ENCODE measurements at places on chromosomes 7 and 10. TPM values are rescaled to one million over a fixed set of nuclear protein-coding genes. Genes with fewer than 3 reads are reported as not detected.

DNA sequence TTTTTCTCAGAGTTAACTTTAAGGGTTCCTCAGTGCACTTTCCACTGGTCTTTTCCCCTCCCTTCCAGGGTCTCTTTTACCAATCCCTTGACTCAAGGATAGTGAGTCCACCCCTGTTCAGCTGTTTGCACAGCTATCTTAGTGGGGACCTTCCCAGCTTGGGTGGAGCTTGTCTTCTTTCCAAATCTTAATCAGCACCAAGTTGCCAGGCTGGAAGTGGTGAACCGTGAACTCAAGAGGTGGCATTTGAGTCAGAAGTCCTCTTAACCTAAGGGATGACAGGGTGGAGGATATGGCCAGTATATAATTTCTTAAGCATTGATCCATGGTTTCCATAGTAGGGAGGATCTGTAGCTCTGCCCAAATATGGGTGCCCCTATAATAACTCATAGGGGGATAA, 25.0 kb downstream of the MAPK8 start:
- H3K27ac ChIP-seq: no peak overlapping the region
- H3K27me3 ChIP-seq: no peaks in the 10 kb centered on the region
- no peak overlapping the region for H3K4me3 ChIP-seq

Gene SPDYE9
- not detected for total RNA-seq

Gene COBL
- total RNA-seq: 0.09 TPM

GRCh38 chr7:143329471-143330170, 13.7 kb downstream of the CLCN1 start:
- H3K4me3 ChIP-seq: no peak overlapping the region
- no peaks in the 10 kb centered on the region for H3K4me1 ChIP-seq
- DNase-seq: no peak
- H3K27ac ChIP-seq: no peak overlapping the region

- no peaks in the 10 kb centered on the region for H3K27me3 ChIP-seq
- no peaks in the 10 kb centered on the region for H3K4me1 ChIP-seq
- H3K27ac ChIP-seq: no peak overlapping the region
- no peak overlapping the region for H3K4me3 ChIP-seq
- DNase-seq: no peak
- no peaks in the 10 kb centered on the region for H3K36me3 ChIP-seq
Observed at GRCh38 chr10:93790439-93790838, 32.7 kb downstream of the LGI1 start.

DNA sequence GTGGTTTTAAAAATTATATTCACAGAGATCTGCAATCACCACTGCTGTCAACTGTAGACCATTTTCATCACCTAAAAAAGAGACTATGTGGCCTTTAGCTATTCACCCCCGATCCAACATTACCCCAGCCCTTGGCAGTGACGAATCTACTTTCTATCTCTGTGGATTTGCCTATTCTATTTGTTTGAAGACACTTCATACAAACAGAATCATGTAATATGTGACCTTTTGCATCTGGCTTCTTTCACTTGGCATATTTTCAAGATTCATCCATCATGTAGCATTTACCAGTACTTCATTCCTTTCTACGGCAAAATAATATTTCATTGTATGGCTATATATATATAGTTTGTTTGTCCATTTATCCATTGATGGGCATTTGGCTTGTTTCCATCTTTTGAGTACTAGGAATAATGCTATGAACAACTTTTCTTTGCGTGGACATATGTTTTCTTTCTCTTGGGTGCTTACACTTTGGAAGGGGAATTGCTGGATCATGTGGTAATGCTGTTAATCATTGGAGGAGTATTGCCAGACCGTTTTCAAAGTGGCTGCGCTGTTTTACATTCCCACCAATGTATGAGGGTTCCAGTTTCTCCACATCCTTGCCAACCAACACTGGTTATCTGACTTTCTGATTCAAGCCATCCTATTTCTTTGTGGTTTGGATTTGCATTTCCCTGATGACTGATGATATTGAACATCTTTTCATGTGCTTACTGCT, 22.3 kb downstream of the ADAMTS14 start:
- H3K36me3 ChIP-seq: no peaks in the 10 kb centered on the region
- no peak overlapping the region for H3K27ac ChIP-seq
- H3K27me3 ChIP-seq: no peaks in the 10 kb centered on the region
- H3K4me1 ChIP-seq: no peaks in the 10 kb centered on the region
- H3K4me3 ChIP-seq: no peak overlapping the region

DNA sequence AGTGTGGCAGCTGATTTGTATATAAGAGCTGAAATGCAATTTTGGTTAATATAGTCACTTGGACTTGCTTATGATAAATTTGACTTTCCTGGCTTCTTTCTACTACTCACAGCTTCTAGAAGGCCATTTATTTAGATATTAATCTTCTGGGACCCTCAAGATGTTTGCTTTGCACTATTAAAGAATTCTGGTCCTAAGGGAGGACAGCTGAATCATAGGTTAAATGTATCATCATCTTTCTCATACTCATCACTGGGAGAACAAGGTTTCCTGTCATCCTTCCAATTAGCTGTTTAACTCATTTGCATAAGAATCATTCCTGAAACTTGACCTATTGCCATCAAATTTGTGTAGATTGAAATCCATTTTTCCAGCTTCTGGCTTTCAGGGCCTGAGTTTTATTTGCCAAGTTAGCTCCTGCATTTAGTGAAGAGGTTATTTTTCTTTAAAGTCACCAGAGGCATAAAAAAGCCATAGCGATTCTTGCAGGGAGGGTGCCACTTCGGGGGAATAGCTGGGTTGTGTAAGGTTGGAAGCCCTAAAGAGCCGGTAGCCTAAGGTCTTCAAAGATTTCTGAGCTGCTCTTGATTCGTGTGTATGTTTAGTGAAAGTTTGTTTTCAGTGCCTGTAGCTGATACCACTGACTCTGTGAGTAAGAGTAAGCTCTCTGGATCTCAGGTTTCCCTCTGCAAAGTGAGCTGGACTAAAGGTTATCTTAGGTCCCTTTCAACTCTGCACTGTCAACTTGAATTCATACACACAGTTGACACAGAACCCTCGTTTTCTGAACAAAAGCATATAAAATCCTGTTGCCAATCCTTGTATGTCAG, 4.3 kb downstream of the MAP3K8 start:
- no peak for DNase-seq
- H3K36me3 ChIP-seq: peaks cover 39% of the 10 kb centered on the region
- H3K4me3 ChIP-seq: no peak overlapping the region
- no peaks in the 10 kb centered on the region for H3K27me3 ChIP-seq

Gene CLDN4
- total RNA-seq: not detected

- no peak for DNase-seq
- no peaks in the 10 kb centered on the region for H3K27me3 ChIP-seq
- no peaks in the 10 kb centered on the region for H3K36me3 ChIP-seq
- no peaks in the 10 kb centered on the region for H3K4me1 ChIP-seq
Observed at GRCh38 chr10:72379776-72380175, 25.1 kb upstream of the DNAJB12 start.

GRCh38 chr7:24800667-24801066, 43.4 kb upstream of the GSDME start:
- no peak overlapping the region for H3K27ac ChIP-seq
- H3K4me1 ChIP-seq: no peaks in the 10 kb centered on the region
- no peaks in the 10 kb centered on the region for H3K36me3 ChIP-seq
- no peaks in the 10 kb centered on the region for H3K27me3 ChIP-seq
- no peak for DNase-seq

GRCh38 chr10:72318418-72319262, 36.1 kb downstream of the DNAJB12 start:
- H3K36me3 ChIP-seq: no peaks in the 10 kb centered on the region
- H3K4me3 ChIP-seq: no peak overlapping the region
- peak overlapping the region; percentile 98 for H3K27ac ChIP-seq
- DNase-seq: no peak
- peaks cover 62% of the 10 kb centered on the region for H3K4me1 ChIP-seq

Gene NEUROG3
- total RNA-seq: not detected

GRCh38 chr10:60518745-60519144, 129.1 kb upstream of the ANK3 start:
- no peaks in the 10 kb centered on the region for H3K36me3 ChIP-seq
- H3K4me3 ChIP-seq: no peak overlapping the region
- H3K4me1 ChIP-seq: no peaks in the 10 kb centered on the region
- no peak overlapping the region for H3K27ac ChIP-seq
- DNase-seq: no peak

Gene GOLGA7B
- 0.06 TPM for total RNA-seq

Gene TRIM56
- 29.2 TPM for total RNA-seq

- H3K27me3 ChIP-seq: no peaks in the 10 kb centered on the region
- DNase-seq: peak; percentile 3
Observed at GRCh38 chr10:514137-514671, 175.3 kb downstream of the DIP2C start.

Gene HNRNPH3
- 80.3 TPM for total RNA-seq

DNA sequence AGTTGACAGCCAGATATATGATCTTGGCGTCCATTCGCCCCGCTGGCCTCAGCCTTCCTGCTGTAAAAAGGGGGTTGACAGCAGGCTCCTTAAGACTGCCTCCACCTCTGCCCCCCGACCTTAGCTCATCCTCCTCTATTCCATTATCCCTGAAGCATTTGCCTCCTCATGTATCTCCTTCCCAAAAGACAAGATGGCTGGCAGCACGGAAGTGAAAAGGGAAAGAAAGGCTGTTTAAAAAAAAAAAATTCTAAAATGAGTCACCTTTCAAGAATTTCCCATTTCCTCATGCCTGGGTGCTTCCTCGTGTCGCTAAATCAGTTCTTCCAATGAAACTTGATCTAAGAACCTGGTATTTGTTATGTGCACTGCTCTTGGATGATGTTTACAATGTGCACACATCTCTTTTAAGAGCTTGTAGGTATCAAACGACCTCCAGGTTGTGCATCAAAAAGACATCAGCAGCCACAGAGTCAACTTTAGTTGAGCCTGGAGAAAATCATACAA, 1.7 kb downstream of the SCRN1 start:
- H3K27me3 ChIP-seq: no peaks in the 10 kb centered on the region
- H3K4me1 ChIP-seq: peaks cover 17% of the 10 kb centered on the region
- H3K36me3 ChIP-seq: no peaks in the 10 kb centered on the region
- DNase-seq: no peak

Gene LRGUK
- total RNA-seq: 0.40 TPM

- H3K4me3 ChIP-seq: no peak overlapping the region
- DNase-seq: no peak
- H3K4me1 ChIP-seq: peaks cover 7% of the 10 kb centered on the region
- H3K36me3 ChIP-seq: no peaks in the 10 kb centered on the region
- H3K27me3 ChIP-seq: no peaks in the 10 kb centered on the region
Observed at GRCh38 chr10:58662314-58662713, 149.6 kb downstream of the BICC1 start.

GRCh38 chr7:9761224-9761623, 1212.4 kb upstream of the PHF14 start:
- H3K4me1 ChIP-seq: no peaks in the 10 kb centered on the region
- no peak overlapping the region for H3K27ac ChIP-seq
- H3K36me3 ChIP-seq: no peaks in the 10 kb centered on the region
- no peak for DNase-seq

GRCh38 chr7:77699056-77699455, 2.8 kb downstream of the RSBN1L start:
- DNase-seq: no peak
- no peak overlapping the region for H3K4me3 ChIP-seq
- H3K36me3 ChIP-seq: no peaks in the 10 kb centered on the region
- H3K27ac ChIP-seq: peak overlapping the region; percentile 96
- H3K4me1 ChIP-seq: peaks cover 21% of the 10 kb centered on the region

- H3K4me3 ChIP-seq: no peak overlapping the region
- no peaks in the 10 kb centered on the region for H3K4me1 ChIP-seq
- H3K36me3 ChIP-seq: no peaks in the 10 kb centered on the region
- no peak overlapping the region for H3K27ac ChIP-seq
Observed at GRCh38 chr10:9845075-9845474, 1172.6 kb upstream of the CELF2 start.

- H3K4me1 ChIP-seq: peaks cover 9% of the 10 kb centered on the region
- DNase-seq: no peak
- H3K27ac ChIP-seq: no peak overlapping the region
- H3K36me3 ChIP-seq: no peaks in the 10 kb centered on the region
- H3K27me3 ChIP-seq: no peaks in the 10 kb centered on the region
Observed at GRCh38 chr10:76341740-76342139, 910.3 kb downstream of the LRMDA start.

DNA sequence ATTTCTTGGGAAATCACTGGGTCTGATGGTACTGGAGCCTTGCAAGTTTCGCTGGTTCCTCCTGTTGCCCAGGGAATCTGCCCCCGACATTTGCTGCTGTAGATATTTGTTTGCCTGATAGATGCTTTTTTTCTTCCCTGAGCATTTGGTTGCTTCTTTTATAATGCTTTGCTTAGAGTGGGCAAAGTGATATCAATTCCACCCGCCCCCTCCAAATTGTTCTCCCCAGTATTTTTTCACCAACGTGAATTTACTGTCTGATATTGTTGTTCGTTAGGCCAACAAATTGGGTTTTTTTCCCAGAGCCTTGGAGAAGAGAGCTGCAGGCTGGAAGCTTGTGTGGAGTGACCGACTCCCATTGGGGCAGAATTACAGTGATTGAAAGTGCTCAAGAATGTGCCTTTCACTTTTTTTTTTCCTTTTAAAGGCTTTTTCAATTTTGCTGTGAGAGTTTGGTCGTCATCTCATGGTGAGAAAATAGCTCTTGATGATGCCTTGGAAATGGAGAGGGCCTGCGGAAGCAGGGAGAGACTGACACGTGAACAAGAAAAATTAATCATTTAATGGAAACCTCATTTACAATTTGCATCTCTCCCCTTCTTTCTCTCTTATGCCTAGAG, 2.5 kb downstream of the GRK5 start:
- no peak for DNase-seq
- H3K27ac ChIP-seq: peak overlapping the region; percentile 23
- no peak overlapping the region for H3K4me3 ChIP-seq
- peaks cover 57% of the 10 kb centered on the region for H3K4me1 ChIP-seq
- no peaks in the 10 kb centered on the region for H3K27me3 ChIP-seq
- no peaks in the 10 kb centered on the region for H3K36me3 ChIP-seq

Gene NOD1
- total RNA-seq: 5.4 TPM

DNA sequence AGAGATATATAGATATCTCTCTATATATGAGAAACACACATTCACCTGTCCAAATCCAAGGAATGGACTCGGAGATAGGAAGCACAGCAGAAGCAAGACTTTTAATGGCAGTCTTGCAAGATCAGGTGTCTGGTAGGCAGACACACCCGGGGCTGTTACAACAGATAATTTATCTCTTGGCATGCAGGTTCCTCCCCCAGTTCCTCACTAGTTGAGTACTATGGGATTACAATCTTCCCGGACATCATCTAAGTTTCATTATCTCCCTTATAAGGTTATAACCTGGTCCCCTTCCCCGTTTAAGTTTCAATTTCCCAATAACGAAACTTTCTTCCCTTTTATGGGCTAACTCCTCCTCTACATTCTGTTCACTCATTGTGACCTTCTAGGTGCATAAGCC, 399.3 kb downstream of the PPP1R3A start:
- H3K4me1 ChIP-seq: no peaks in the 10 kb centered on the region
- DNase-seq: no peak
- H3K4me3 ChIP-seq: no peak overlapping the region
- no peaks in the 10 kb centered on the region for H3K27me3 ChIP-seq
- no peak overlapping the region for H3K27ac ChIP-seq

DNA sequence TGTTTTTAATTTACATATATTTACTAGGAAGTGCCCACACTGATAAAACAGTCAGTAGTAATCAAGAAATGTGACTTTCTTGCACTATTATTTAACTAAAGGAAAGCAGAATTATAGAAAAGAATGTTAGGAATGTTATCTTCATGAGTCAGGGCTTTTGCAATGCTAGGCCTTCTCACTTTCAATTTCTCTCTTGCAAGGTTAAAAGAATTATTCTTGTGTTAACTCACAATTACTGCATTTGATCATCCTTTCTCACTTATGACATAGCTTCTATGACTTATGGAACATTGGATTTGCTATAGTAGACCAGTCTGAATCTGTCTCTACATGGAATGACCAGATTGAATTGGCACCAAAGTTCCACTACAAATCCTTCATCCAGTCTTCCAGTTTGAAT, 192.4 kb downstream of the SDK1 start:
- no peak overlapping the region for H3K4me3 ChIP-seq
- no peaks in the 10 kb centered on the region for H3K27me3 ChIP-seq
- H3K27ac ChIP-seq: no peak overlapping the region
- DNase-seq: no peak

Gene MYPN
- total RNA-seq: 0.47 TPM

Gene FBXL13
- 2.4 TPM for total RNA-seq

Gene UCN3
- total RNA-seq: not detected
